EH (cell line): ENCODE measurements at places on chromosomes 3 and 15.

GRCh38 chr3:59027607-59028006 is 22.2 kb downstream of the CFAP20DC start:
- DNase-seq, result no peak

- DNase-seq, result no peak
These were observed 965 bp upstream of the CRBN start for GRCh38 chr3:3180456-3180855.

GRCh38 chr15:58503139-58504027 is 71.6 kb downstream of the LIPC start:
- DNase-seq, result no peak

DNA sequence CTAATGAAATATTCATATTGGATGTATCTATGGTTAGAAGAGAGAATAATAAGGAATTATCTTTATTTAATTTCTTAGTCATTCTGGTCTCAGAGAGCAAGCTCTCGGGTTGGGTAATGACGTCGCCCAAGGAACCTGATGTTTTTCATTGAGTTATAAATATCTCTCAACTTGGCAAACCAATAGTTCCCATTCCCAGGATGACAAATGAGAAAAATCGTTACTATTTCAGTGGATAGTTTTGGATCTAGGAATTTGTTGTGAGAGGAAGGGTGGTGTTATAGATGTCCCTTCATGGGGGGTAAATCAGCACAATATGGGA is 162.9 kb upstream of the NR2E3 start:
- peak; percentile 48 for DNase-seq

GRCh38 chr3:157412323-157412855 is 24.3 kb upstream of the PTX3 start:
- no peak for DNase-seq

- DNase-seq, result no peak
These were observed 87.7 kb upstream of the LIMD1 start for GRCh38 chr3:45506751-45507391.

DNA sequence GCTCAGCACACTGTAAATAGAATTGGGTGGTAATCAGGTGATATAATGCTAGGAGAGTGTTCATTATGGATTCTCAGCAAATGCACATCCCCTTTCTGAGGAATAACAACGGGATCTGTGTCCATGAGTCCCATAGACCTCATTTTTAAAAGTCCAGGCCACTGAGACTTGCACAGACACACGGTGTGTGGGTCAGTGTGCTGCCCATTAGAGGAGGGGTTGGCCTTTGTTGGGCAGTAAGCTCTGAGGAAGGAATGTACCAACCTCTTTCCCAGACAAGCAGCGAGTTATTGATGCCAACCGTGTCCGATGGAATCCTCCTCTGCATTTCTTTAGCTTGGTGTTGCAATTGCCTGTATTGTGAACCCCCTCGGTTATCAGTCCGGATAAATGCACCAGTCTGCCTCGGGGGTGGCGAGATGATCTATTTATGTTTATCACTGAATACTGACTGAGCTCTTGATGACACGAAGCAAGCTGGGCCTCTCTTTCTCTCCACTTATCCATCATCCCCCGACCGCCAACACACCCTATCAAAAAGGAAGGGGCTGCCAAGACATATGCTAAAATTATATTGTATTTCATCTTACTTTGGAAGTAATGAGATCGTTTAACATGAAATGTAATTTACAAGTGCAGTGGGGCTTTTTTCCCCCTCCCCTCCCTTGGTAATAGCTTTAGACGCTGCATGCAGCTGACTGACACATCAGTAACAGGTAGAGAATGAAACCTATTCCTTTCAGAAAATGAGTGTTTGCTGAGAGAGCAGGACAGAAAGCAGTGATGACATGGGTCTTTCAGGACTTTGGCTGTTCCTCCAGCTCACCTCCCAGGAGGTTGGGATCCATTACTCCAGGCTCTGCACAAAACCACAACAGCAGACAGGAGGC is 126.6 kb upstream of the ST8SIA2 start:
- no peak for DNase-seq

DNA sequence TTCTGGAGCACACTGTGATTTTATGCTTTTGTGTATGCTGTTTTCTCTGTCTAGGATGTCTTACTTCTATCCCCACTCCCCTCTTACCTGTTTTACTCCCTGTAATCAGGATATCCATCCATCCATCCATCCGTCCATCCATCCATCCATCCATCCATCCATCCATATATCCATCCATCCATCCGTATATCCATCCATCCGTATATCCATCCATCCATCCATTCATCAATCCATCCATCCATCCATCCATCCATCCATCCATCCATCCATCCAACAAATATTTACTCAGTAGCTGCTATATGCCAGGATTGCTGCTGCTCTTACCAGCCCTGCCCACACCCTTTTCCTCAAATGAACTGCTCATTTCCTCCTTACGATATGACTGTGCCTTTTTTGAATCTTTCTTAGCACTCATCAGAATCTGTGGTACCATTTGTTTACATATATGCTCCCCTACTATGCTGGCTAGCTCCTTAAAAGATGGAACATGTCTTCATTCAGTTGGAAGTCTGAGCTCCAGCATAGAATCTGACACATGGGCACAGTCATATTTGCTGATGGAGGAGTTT is 35.2 kb downstream of the USP13 start:
- no peak for DNase-seq

DNA sequence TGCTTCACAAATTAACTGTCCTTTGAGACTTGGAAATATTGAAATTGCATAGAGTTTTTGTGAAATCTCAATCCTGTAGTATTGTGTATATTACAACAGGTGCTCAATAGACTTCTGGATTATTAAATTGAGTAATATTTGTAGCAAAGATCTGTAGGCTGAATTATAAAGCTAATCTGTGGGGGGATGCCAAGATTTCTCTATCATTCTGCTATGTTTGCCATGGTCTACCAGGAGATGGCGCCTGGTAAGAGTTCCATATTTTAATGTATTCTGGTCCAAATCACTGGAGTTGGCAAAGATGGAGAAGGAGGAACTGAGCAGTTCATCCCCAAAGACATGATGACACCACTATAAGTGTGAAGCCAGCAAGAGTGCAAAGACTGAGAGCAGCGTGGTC is 340.9 kb upstream of the TPRG1 start:
- no peak for DNase-seq

DNA sequence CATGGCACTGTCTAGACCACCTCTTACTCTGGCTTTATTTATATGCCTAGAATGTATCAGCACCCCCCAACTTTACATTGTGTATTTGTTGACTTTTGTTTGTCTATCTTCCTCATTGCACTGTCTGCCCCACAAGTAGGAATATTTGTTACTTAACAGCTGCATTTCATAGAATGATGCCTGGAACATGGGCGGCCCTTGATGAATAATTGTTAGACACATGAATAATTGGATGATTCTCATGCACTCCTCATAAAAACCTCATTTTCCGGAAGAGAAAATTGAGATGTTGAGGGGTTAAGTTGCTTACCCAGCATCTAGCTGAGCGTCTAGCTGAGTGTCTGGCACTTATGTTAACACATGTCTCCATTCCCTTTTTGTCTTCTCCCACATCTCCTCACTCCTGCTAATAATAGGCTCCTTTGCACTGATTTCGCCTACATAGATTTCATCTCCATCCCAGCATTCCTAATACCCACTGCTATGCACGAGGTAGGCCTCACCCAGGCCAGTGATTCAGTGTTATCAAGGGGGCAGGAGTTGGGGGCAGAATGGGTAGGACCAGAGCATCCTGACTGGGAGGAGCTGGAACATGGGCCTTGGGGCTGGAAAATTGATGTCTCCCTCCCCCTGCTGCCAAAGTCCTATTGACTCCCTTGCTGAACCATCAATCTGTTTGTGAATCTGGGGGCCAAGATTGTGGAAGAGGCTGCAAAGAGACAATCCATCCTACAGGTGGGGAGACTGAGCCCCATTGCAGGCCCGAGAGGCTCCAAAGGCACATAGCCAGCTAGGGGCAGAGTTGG is 7.8 kb upstream of the WNT7A start:
- no peak for DNase-seq

- no peak for DNase-seq
These were observed 24.2 kb downstream of the UBE2Q2 start for GRCh38 chr15:75867449-75867848.

DNA sequence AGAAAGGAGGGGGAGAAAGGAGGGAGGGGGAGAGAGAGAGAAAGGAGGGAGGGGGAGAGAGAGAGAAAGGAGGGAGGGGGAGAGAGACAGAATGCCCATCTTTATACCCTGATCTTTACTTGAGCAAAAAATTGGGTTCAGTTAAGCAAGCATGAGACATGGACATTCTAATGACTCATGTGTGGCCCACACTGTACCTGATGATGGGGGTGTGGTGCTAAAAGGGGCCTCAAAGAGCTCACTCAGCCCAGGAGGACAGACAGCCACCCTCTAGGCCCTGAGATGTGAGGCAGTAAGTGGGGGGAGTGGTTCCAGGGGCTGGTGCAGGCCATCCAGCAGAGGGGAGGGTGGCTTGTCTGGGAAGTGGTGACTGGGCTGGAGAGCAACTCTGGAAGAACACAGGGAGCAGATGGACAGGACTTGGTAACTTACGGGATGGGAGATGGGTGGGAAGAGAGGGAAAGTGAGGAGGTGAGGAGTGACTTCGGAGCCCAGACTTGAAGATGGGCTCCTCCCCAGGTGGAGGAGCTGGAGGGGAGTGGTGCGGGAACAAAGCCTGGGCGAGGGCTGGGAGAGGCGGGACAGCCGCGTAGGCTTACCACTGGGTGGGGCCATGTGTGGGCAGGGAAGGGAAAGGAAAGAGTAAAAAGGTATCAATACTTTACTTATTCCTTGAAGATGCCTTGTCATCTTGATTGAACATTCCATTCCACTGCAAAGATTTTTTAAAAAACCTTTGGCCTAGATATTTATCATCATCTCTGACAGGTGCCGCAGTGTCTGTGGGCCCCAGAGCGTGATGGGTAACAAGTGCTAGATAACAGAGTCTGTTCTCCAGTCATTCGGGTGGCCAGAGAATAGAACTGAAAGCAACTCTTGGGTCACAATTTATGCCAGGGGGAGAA is 32.3 kb downstream of the TSPAN3 start:
- DNase-seq, result no peak

- DNase-seq, result no peak
These were observed 3.8 kb downstream of the MKRN2 start for GRCh38 chr3:12560505-12561190.

GRCh38 chr3:178275311-178275710 is 260.9 kb upstream of the KCNMB2 start:
- no peak for DNase-seq

- DNase-seq, result no peak
These were observed 11.7 kb downstream of the ABCC5 start for GRCh38 chr3:184005941-184006507.

DNA sequence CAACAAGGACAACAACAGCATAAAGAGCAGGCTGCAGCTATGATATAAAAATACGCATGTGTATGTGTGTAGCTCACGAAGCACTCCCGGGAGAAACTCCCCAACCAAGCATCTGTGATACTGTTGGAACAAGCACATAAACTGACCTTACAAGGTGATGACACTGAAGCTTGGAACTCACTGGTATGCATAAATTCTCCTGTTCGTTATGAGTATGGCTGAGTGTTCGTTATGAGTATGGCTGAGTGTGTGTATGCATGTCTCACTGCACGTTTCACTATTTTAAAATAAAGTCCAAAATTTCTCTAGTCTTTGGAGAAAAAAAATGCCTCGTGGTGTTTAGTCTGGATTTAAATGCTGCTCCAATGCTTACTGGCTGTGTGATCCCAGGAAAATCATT is 256.8 kb downstream of the RORA start:
- DNase-seq, result peak; percentile 96

- peak; percentile 85 for DNase-seq
These were observed 51.8 kb downstream of the MITF start for GRCh38 chr3:69791106-69791505.

DNA sequence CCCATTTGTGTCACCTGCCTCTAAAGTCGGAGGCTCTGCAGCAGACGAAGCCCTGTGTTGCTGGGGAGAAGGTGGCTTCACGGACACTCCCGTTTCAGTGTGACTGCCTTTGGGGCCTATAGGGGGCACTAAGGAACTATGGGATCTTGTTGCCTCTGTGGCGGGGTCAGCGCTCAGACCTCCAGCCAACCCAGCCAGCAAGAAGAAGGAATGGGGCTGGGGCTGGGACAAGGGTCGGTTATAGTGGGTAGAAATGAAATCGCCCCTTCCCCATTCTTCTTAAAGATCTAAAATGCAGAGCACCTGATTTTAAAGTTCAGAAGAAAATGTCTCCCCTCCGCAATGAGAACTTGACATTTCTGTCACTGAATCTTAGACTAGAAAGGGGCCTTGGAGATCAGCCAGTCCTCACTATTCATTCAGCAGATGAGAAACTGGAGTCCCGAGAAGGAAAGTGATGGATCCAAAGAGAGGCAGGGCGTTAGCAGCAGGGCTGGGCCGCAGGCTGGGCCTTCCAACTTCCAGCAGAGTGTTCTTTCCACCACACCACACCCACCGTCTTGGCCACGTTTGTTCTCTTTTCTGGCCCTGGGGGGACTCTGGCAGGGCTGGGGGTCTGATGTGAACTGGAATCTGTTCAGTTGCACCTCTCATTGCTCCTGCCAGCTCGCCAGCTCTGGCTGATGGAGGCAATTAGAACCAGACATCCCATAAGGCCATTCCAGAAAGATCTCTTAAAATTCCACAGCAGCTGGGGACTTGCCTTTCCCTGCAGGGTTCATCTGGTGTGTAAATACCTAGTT is 195.4 kb downstream of the OPA1 start:
- peak; percentile 60 for DNase-seq

DNA sequence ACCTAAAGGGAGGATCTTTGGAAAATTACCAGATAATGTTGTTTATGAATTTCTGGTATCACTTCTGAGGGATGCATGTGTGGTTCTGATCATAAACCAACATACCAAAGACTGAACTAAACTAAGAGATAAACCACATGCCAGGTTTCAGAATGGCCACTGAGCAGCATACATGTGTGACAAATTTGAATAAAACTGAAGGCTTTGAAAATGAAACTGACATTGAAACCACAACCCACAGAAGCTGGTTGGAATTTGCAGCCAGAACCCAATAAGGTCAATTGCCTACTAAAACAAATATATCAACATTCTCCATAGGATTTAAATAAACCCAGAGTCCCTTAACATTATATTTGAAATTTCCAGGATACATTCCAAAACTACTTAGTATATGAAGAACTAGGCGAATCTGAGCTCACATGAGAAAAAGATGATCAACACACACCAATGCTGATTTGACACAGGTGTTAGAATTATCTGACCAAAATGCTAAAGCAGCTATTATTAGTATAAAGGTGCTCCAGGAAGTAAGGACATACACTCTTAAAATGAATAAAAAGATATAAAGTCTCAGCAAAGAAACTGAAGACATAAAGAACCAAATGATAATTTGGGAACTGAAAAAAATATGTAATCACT is 125.0 kb downstream of the ZNF280D start:
- peak; percentile 21 for DNase-seq

GRCh38 chr3:41933154-41933676 is 28.7 kb downstream of the ULK4 start:
- peak; percentile 91 for DNase-seq
